ENCODE measurements at places on chromosomes 6 and 20. TPM values are rescaled to one million over a fixed set of nuclear protein-coding genes. Genes with fewer than 3 reads are reported as not detected.

DNA sequence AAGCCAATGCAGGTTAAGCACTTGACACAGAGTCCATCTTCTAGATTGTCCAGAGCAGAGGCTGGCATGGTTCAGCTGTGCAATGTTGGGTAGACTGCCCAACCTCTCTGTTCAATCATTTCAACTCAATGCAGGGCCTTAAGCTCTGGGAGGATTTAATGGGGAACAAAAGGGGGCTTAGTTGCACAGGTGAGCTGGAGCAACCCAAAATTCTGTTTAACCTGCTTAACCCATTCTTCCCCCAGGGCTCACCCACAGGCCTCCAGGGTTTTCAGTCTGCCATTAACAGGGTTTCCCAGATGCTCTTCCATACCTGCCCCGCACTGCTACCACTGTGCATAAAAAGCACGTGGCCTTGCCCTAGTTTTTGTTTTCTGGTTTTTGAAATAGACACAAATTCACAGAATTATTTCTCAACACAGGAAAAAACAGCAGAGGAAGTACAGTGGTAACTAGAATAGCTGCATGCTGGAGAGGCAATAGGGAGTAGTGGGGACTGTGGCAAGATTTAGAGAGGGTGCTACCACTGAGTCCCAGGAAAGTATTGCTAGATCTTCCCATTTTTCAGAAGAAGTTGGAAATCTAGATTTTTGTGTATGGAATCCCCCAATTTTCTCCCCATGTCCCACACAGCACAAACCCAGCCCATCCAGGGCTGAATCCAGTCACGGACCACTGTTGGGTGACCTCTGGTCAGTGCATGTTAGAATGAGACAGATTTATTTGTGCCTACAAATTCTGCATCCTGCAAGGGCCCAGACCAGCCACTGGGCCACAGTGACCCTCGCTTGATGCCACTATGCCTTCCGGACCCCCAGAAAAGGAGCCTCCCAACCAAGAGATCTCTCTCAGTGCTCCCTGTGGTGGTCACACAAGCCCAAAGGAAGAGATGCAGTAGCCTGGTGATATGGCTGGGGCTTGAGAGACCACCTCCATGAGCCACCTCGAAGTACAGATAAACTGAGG lies 4.6 kb downstream of the PTGIS start:
- no peaks in the 10 kb centered on the region for H3K36me3 ChIP-seq
- no peak for DNase-seq
- peaks cover under 1% of the 10 kb centered on the region for H3K4me1 ChIP-seq
- H3K27ac ChIP-seq: no peak overlapping the region
- H3K27me3 ChIP-seq: peaks cover 34% of the 10 kb centered on the region
- H3K4me3 ChIP-seq: no peak overlapping the region

DNA sequence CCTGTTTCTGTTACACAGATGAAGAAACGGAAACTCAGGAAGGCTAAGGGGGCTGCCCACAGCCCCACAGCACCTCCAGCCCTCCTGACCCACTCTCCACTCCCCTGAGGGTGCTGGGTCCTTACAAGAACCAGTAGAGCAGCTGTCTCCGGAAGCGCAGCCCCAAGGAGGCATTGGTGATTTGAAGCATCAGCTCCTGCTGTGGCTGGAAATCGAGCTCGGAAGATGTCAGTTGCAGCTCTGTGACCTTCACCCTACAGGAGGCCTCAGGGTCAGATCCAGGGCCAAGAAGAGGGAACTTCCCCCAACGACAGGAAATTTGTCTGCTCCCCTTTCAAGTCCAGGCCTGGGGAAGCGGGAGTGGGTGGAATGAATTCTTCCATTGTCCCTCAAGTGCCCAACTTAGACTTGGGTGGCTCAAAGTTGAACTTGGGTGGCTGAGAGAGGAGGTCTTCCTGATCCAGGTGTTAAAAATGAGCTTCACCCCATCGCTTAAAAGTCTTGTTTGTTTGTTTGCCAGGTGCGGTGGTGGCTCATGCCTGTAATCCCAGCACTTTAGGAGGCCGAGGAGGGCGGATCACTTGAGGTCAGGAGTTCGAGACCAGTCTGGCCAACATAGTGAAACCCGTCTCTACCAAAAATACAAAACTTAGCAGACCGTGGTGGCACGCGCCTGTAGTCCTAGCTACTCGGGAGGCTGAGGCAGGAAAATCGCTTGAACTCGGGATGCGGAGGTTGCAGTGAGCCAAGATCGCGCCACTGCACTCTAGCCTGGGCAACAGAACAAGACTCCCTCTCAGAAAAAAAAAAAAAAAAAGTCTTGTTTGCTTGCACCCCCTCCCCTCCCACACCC lies 1.9 kb downstream of the PLTP start:
- no peak overlapping the region for H3K27ac ChIP-seq
- H3K36me3 ChIP-seq: no peaks in the 10 kb centered on the region
- peaks cover 20% of the 10 kb centered on the region for H3K4me1 ChIP-seq
- DNase-seq: no peak
- H3K27me3 ChIP-seq: peaks cover 14% of the 10 kb centered on the region
- peak overlapping the region; percentile 82 for H3K4me3 ChIP-seq

DNA sequence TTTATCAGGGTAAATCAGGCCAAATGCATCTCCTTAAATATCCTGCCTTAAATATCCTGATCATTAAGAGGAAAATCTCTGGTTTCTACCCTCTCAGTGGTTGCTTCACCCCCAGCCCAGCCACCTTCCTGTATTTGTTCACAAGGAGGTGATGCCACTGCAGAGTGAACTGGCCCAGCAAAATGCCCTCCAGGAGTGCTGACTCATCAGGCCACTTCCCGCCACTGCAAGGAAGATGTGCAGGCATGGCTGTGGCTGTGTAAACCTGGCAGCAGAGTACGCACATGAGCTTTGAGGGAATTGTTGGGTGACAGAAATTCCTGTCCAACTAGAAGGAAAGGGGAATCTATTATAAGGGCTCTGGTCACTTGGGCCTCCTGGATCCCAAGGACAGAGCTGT lies 13.8 kb downstream of the NQO2 start:
- DNase-seq: no peak
- no peaks in the 10 kb centered on the region for H3K27me3 ChIP-seq
- H3K4me3 ChIP-seq: no peak overlapping the region
- H3K4me1 ChIP-seq: no peaks in the 10 kb centered on the region
- H3K27ac ChIP-seq: no peak overlapping the region

GRCh38 chr6:137510923-137511322 lies 16.7 kb upstream of the OLIG3 start:
- no peaks in the 10 kb centered on the region for H3K4me1 ChIP-seq
- DNase-seq: no peak
- H3K4me3 ChIP-seq: no peak overlapping the region
- no peak overlapping the region for H3K27ac ChIP-seq
- peaks cover 27% of the 10 kb centered on the region for H3K27me3 ChIP-seq
- H3K36me3 ChIP-seq: no peaks in the 10 kb centered on the region

GRCh38 chr20:59718071-59718470 lies 113.7 kb downstream of the PHACTR3 start:
- no peaks in the 10 kb centered on the region for H3K36me3 ChIP-seq
- H3K27me3 ChIP-seq: peaks cover 8% of the 10 kb centered on the region
- H3K4me3 ChIP-seq: no peak overlapping the region

- peak; percentile 60 for DNase-seq
- no peak overlapping the region for H3K4me3 ChIP-seq
- no peaks in the 10 kb centered on the region for H3K36me3 ChIP-seq
- no peak overlapping the region for H3K27ac ChIP-seq
Observed at GRCh38 chr6:46781478-46782378, 11.5 kb upstream of the MEP1A start.

RCAN2 gene
- 0.37 TPM for total RNA-seq

DNA sequence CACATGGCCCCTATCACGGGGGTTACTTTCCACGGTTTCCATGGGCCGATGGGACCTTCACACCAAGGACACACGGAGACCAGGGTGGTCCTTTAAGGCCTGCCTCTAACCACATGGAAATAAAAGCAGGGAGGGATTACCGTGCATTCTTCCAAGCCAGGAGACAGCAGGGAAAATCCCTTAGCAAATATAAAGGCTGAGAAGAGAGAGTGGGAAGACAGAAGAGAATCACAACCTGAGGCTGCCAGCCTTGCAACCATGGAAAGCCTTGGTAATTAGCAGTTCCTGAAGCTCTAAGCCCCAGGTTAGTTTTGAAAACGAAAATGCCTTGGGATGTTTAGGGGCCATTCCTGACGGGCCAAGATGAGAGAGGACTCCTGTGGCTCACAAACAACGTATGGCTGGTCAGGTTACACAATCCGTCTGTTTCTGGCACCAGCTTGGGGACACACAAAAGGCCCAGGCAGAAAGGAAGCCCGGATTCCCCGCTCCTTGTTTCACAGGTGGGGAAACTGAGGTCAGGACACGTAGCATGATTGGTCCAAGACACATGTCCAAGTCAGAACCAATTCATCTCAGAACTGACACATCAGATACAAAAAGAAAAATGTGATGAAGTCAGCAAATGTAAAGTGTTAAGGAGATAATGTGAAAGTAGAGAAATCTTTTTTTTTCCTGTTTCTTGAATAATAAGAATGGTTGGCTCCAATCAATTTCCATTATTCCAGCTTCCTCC lies 2.8 kb downstream of the PREX1 start:
- H3K4me3 ChIP-seq: peak overlapping the region; percentile 81
- H3K4me1 ChIP-seq: peaks cover 58% of the 10 kb centered on the region
- H3K27ac ChIP-seq: peak overlapping the region; percentile 91
- H3K27me3 ChIP-seq: peaks cover 17% of the 10 kb centered on the region
- H3K36me3 ChIP-seq: peaks cover 3% of the 10 kb centered on the region

GRCh38 chr20:2849529-2849928 lies 9.0 kb downstream of the VPS16 start:
- peak overlapping the region; percentile 18 for H3K27ac ChIP-seq
- no peak for DNase-seq
- peaks cover 27% of the 10 kb centered on the region for H3K4me1 ChIP-seq
- H3K36me3 ChIP-seq: peaks cover 3% of the 10 kb centered on the region
- H3K4me3 ChIP-seq: no peak overlapping the region

- no peak overlapping the region for H3K27ac ChIP-seq
- H3K4me1 ChIP-seq: no peaks in the 10 kb centered on the region
- H3K36me3 ChIP-seq: no peaks in the 10 kb centered on the region
- H3K4me3 ChIP-seq: no peak overlapping the region
- DNase-seq: no peak
Observed at GRCh38 chr6:95094751-95095663, 482.3 kb upstream of the MANEA start.

DNA sequence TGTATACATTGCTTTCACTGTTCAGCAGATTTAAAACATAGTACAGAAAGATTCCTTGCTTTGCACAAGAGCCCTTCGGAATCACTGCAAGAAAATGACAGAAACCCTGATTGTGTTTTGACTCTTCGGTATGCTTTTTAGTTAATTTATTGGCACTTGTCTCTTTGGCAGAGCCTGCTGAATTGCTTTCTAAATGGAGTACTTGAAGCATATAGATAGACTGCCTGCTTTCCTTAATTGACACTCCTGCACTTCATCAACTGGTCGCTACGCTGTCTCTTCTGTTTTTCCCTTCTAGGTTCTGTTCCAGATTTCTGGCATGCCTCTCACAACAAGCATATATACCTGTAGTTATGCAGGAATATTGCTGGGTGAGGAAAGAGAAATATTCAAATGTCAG lies 22.4 kb upstream of the RBM24 start:
- no peak overlapping the region for H3K27ac ChIP-seq
- no peaks in the 10 kb centered on the region for H3K4me1 ChIP-seq
- H3K27me3 ChIP-seq: peaks cover 11% of the 10 kb centered on the region
- no peak for DNase-seq

DNA sequence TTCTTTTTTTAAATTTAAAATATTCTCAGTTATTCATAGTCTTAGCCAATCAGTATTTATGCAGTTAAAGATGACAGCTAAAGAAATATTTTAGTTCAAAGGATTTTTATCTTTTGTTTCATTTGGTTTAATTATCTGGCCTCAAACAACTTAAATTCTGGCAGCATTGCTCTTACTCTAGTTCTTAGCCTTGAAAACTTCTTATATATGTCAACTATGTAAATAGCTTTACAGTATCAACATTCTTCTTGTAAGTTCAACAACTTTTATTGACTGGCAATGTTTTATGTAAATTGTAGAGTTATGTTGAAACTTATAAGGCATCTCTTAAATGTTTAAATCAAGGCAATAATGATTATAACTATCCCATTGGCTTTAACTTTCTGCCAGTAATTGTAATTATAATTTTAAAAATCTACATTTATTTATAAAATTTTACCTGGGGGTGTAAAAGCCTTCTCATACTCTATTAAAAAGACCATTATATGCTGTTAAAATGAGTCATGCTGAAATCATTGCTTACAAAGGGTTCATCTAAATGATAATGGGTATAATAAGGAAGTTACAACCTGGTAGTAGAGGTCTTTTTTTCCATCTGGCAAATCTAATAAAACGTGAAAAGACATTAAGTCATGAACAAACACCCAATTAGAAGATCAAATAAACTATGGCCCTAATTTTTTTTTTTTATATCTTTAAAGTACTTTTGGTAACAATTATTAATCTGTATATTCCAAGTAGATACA lies 45.8 kb upstream of the FAM184A start:
- H3K36me3 ChIP-seq: no peaks in the 10 kb centered on the region
- no peak overlapping the region for H3K4me3 ChIP-seq
- H3K27me3 ChIP-seq: no peaks in the 10 kb centered on the region
- no peak overlapping the region for H3K27ac ChIP-seq
- H3K4me1 ChIP-seq: peaks cover 3% of the 10 kb centered on the region
- DNase-seq: no peak

DNA sequence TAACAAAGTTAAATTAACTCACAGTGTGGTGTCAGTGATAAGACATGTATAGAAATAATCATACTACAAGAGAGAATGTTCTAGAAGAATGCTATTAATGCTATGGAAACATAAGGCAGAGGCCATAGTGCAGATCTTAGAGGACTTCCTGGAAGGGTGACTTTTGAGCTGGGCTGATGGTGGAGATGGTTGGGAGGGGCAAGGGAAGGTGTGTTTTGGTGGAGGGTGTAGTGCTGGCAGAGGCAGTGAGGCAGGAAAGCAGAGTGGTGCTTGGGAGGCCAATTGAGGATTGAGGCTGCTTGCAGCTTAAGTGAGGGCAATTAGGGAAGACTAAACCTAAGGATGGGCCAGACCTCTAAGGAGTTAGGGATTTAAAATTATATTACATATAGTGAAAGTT lies 58.5 kb upstream of the FNDC1 start:
- no peaks in the 10 kb centered on the region for H3K27me3 ChIP-seq
- no peaks in the 10 kb centered on the region for H3K36me3 ChIP-seq
- peaks cover 38% of the 10 kb centered on the region for H3K4me1 ChIP-seq
- H3K27ac ChIP-seq: peak overlapping the region; percentile 38
- no peak overlapping the region for H3K4me3 ChIP-seq

GRCh38 chr6:139336488-139336887 lies 38.0 kb downstream of the CITED2 start:
- peaks cover 2% of the 10 kb centered on the region for H3K36me3 ChIP-seq
- H3K4me1 ChIP-seq: peaks cover 9% of the 10 kb centered on the region
- no peak overlapping the region for H3K4me3 ChIP-seq
- H3K27ac ChIP-seq: no peak overlapping the region
- no peak for DNase-seq

SPATS1 gene
- not detected for total RNA-seq
